Skeletal muscle cell (primary cell): ENCODE measurements at places on chromosomes 2 and 18.

GRCh38 chr2:159562248-159562647 is 54.1 kb downstream of the BAZ2B start:
- peak; percentile 60 for DNase-seq

DNA sequence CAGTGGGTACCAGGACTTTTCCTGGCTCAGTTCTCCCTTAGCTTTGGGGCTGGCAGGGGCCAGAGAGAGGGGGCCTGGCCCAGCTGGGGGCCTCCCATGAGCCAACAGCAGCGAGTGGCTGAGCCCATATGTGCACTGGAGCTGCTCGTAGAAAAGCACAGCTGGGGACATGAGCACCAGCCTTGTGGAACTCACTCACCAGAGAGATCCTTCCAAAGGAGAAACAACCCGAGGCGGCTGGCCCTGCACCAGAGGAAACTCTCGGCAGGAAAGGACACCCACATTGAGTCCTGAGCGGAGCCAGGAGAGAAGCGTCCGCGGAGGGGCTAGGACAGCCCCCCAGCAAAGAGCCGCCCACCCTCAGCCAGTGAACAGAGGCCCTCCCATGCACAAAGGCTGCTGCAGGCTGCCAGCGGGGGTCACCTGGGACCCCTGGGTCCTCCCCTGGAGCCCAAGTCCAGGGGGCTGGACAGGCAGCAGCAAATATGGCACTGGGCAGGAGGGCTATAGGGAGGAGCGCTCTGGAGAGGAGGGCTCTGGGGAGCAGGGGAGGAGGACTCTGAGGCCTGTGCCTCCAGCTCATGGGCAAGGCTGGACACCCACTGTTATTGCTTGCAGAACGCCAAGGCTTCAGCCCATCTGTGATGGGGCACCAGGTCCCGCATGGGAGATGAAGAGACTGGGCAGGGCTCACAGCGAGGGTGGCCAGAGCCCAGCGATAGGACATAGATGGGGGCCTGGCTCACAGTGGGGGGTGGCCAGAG is 42.1 kb upstream of the SNED1 start:
- no peak for DNase-seq

DNA sequence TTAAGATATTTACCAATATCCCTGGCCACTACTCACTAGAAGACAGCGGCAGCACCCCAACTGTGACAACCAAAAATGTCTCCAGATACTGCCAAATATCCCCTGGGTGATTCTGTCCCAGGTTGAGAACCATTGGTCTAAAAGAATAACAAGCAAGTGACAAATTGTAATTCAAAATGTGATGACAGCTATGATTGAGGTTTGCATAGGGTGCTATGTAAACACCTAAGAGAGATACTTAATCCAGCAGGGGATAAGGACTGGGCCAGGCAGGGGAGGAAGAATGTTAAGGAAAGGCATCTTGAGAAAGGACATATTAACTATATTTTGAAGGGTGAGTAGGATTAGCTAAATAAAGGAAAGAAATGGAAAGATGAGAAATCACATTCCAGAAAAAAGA is 38.0 kb upstream of the ENOSF1 start:
- DNase-seq = no peak

DNA sequence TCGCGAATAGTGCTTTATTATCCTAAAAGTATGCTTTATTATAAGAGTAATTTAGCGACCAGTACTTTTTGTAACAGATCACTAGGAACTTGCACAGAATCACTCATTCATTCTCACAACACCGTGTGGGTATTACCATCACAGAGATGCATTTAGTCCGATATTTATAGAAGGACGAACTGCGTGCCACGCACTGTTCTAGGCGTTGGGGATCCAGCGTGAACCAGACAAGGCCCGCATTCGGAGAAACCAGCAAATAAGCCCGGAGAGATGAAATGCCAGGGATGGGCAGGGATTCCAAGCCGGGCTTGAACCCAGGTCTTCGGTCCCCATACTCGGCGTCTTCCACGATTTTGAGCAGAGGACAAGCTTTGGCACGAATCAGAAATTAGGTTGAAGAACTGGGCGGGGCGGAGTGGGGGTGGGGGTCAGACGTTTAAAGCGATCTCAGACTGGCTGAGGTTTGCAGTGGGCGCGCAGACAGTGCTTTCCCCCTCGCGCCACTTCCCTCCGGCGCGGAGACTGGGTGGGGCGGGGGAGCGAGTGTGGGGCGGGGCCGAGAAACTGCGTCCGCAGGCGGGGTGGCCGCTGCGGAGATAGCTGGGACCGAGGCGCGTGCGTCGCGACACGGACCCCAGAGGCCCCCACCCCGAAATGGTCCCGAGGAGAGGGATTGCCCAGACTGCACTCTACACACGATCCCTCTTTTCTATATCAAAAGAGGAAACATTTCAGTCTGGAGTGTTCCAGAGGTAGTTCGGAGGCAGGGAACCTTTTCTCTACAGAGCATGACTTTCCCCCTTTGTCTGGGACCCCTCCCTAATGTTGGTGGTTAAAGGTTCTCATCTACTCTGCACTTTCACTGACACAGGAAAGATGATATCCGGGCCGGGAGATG is 1.1 kb upstream of the CXCR4 start:
- DNase-seq = no peak

- DNase-seq = no peak
Measured at GRCh38 chr18:35868915-35869314, 103.6 kb upstream of the RMP24 start.

DNA sequence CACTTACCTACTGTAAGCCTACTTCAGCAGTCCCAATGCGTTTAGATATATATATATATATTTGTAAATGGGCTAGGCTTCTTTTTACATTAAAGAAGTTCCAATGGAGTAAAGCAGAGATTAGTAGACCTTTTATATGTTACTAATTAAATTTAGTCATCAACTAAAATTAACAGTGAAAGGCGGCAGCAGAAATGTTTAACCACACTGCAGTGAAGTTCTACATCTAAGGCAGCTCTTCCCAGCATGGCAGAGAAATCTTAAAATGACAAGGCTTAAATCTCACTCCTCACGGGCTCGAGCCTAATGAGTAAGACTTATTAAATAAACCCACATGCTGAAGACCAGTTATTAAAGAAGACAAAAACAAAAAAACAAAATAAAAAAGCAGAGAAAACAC is 19.1 kb upstream of the KANSL1L start:
- DNase-seq = no peak

- no peak for DNase-seq
Measured at GRCh38 chr2:151051574-151052220, 210.0 kb downstream of the RBM43 start.

DNA sequence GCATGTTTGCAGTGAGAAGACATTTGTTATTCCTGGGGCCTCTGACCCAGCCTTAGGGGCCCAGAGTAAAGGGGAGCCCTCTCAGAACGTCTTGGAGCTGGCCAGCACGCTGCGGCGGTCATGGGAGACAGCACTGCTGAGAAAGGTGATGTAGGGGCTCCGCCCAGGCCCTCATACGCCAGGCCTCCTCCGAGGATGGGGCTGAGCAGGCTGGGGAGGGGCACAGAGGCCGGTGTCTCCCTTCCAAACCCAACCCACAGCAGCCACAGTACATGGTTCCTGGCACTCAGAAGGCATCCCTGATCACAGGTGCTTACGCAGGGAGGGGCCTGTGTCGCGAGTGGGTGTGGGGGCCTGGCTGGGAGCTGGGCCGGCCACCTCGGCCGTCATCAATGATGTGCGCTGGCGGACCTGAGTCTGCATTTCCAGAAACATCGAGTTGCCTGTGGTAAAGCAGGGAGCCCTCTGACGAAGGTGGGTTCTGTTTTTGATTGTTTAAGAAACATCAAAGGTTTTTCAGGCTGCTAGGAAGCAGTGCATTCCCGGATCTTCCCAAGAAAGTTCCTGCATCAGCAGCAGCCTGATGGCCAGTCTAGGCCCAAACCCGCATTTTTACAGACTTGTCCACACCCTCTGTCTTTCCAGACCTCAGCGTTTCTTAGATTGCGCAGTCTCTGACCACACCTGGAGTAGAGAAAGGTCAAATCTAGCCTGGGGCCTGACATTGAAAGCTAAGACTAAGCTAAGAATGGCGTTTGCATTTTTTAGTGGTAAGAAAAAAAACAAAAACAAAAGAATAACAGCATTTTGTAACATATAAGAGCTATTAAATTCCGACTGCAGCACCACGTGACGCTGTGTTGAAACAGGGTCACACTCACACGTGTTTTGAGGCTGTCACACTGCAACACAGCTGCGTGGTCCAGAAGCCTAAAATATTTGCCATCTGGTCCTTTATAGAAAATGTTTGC is 51.2 kb upstream of the PXDN start:
- DNase-seq = no peak

GRCh38 chr2:189559579-189560272 is 20.9 kb downstream of the SLC40A1 start:
- no peak for DNase-seq

DNA sequence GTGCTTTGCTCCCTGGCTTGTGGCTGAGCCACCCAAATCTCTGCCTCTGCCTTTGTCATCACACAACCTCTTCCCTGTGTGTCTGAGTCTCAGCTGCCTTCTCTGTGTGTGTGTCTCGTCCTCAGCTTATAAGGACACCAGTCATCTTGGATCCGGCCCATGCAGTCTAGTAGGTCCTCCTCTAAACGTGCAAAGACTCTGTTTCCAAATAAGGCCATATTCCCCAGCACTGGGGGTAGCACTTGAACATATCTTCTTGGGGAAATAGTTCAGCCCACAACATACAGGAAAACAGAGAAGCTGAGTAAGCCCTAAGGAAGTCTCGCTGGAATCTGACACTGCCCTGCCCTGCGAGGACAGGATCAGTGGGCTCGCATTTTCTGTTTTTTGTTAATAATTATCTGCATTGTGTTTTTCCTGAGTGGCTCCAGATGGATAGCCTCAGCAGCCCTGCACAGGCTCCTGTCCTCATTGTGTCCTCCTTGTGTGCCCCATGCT is 42.1 kb downstream of the MTCL1 start:
- DNase-seq = peak; percentile 81

- no peak for DNase-seq
Measured at GRCh38 chr2:222884805-222885424, 24.1 kb downstream of the ACSL3 start.

DNA sequence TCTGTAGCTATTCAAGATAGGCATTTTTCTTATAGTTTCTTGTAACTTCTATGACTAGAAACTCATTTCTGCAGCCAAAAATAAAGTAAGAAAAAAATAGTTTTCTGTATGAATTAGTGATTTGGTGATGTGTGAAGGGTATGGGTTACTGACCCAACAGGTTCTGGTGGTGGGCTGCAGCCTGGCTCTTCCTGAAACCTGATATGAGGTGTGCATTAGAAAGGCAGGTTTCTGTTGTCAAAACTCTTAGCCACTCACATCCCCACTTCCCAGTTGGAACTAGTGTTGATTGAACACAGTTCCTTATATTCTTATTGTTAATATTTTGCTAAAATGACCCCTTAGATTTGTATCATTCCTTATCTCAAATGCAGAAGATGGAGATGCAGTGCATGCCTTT is 330.8 kb downstream of the THSD7B start:
- DNase-seq = no peak

- DNase-seq = no peak
Measured at GRCh38 chr18:43596105-43596712, 318.9 kb upstream of the SYT4 start.

DNA sequence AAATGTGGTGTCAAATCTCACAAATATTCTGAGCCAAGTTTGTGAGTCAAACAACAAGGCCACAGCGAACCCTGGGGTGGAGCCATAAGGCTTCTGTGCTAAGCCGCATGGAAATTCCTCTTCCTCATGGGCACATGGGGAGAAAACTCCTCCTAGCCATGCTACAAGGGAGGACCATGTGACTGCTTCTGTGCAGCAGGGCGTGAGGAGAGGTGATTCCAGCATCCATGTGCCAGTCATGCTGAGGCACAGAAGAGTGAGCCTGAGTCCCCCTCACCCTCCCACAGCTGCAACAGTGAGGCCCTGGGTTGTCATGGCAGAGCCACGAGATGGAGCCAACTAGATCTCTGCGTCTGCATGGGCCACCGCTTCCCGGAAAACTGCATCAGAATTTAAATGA is 488.8 kb upstream of the RAB6C start:
- no peak for DNase-seq

GRCh38 chr2:143463719-143464118 is 334.5 kb downstream of the ARHGAP15 start:
- no peak for DNase-seq

DNA sequence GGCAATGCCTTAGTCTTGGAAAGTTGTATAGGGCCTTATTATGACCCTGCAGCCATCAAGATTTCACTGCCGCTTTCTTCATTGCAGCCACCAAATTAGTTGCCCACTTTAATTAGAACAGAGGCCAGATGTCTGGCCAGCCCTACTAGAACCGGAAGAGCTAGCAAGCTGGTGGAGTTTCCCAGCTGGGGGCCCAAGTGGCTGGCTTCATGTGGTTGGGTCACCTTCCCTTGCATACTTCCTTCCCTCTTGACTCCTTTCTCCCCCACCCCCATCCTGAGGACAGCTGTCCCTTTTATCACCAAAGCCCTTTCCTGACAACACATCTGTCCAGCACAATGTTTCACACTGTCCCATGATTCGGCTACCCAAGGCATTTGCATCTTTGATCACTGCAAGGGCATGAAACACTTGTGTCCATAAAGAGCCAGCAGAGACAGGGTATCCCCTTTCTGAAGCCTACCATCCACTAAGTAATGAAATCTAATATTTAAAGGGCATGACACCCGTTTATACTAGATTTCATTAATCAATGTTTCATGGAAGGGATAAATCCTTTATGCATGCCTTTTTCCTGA is 187.2 kb downstream of the BCL11A start:
- DNase-seq = no peak

- no peak for DNase-seq
Measured at GRCh38 chr2:229712136-229712535, 2.2 kb downstream of the DNER start.

DNA sequence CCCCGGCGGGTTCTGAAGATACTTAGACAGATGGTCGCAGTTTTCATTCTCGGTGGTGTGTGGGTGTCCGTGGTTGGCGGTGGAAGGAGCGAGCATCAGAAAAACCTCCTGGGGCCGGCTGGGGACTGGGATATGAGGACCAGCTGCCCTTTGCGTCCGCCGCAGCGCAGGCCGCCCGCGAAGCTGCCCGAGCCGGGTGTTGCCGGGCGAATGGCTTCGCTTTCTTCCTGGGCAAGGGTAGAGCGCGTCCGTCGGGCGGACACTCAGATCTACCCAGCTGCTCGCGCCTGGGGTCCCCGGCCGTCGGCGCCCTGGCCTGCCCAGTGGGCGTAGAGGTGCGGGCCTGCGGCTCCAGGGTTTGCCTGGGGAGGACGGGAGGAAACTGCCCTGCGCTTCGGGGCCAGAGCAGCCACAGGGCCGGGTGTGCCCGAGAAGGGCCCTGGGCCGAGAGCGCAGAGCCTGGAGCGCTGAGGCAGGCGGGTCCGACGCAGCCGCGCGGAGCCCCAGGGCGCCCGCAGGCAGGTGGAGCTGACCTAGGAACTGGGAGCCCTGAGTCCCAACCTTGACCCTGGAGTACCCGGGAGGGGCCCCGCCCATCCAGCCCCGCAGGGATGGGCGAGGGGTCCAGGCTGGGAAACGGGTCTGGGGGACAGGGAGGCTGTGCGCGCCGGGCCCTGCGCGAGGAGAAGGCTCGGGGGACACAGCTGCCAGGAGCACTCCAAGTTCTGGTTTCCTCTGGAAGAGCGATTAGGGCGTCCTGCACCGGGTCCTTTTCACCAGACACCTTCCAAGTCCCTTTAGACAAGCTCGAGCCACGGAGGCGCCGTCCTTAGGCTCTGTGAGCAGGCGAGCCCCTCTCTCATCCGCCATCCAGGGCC is 1.3 kb downstream of the TWIST2 start:
- no peak for DNase-seq

- DNase-seq = no peak
Measured at GRCh38 chr18:10563886-10564285, 38.1 kb downstream of the NAPG start.
